ENCODE measurements at places on chromosomes 7 and 10. TPM values are rescaled to one million over a fixed set of nuclear protein-coding genes. Genes with fewer than 3 reads are reported as not detected.

Gene IGFBP3
- total RNA-seq: 11.4 TPM

Gene AEBP1
- 4.5 TPM for total RNA-seq

Gene MAGI2
- 7.2 TPM for total RNA-seq

Gene ZNF33A
- total RNA-seq: 20.6 TPM

Gene SLC16A12
- 0.80 TPM for total RNA-seq

Gene PMS2
- total RNA-seq: 25.1 TPM

Gene SH2D4B
- total RNA-seq: under 0.01 TPM

Gene MTURN
- 6.2 TPM for total RNA-seq

Gene CDC14C
- total RNA-seq: not detected

Gene DENND2A
- total RNA-seq: not detected

Gene VPS50
- 40.3 TPM for total RNA-seq

Gene IMMP2L
- 6.1 TPM for total RNA-seq

Gene MSMB
- total RNA-seq: not detected

Gene PIK3AP1
- total RNA-seq: 0.40 TPM

Gene HHEX
- total RNA-seq: 78.8 TPM

Gene COL13A1
- 73.0 TPM for total RNA-seq

Gene ZNF716
- not detected for total RNA-seq

Gene NOS3
- total RNA-seq: 96.3 TPM

Gene ASL
- total RNA-seq: 43.9 TPM

Gene MARCHF5
- 31.4 TPM for total RNA-seq

Gene C10orf105
- 0.07 TPM for total RNA-seq

Gene ODAD2
- 0.27 TPM for total RNA-seq

Gene MUC3A
- not detected for total RNA-seq

Gene LIPM
- not detected for total RNA-seq

Gene GIMAP4
- total RNA-seq: 242 TPM

Gene BTRC
- total RNA-seq: 16.4 TPM

Gene TMEM178B
- not detected for total RNA-seq

Gene RADIL
- 0.80 TPM for total RNA-seq

Gene WNT8B
- not detected for total RNA-seq

Gene HOGA1
- 0.36 TPM for total RNA-seq

Gene SLC16A9
- total RNA-seq: 1.5 TPM

Gene FRAT1
- total RNA-seq: 2.5 TPM

Gene LRRC61
- 0.13 TPM for total RNA-seq

Gene PCGF5
- total RNA-seq: 52.1 TPM

Gene FLNC
- total RNA-seq: 93.9 TPM

Gene EEF1AKMT2
- total RNA-seq: 26.4 TPM

Gene IRF5
- 1.4 TPM for total RNA-seq

Gene DDC
- not detected for total RNA-seq

Gene PNLIP
- not detected for total RNA-seq

Gene CH25H
- total RNA-seq: 0.57 TPM

Gene PLCE1
- under 0.01 TPM for total RNA-seq

Gene GCK
- total RNA-seq: 0.14 TPM

Gene ERVW-1
- not detected for total RNA-seq

Gene C7orf57
- total RNA-seq: not detected

Gene CABCOCO1
- 0.07 TPM for total RNA-seq

Gene CRYGN
- not detected for total RNA-seq

Gene RHBDD2
- 13.3 TPM for total RNA-seq

Gene MYPN
- total RNA-seq: under 0.01 TPM

Gene TPK1
- 18.2 TPM for total RNA-seq

Data from thoracic aorta endothelial cell (primary cell).